ENCODE measurements at places on chromosomes 6 and 20.

- no peak for DNase-seq
Observed at GRCh38 chr6:43897571-43898302, 127.7 kb downstream of the VEGFA start.

- no peak for DNase-seq
Observed at GRCh38 chr20:54692168-54692887, 216.9 kb downstream of the DOK5 start.

DNA sequence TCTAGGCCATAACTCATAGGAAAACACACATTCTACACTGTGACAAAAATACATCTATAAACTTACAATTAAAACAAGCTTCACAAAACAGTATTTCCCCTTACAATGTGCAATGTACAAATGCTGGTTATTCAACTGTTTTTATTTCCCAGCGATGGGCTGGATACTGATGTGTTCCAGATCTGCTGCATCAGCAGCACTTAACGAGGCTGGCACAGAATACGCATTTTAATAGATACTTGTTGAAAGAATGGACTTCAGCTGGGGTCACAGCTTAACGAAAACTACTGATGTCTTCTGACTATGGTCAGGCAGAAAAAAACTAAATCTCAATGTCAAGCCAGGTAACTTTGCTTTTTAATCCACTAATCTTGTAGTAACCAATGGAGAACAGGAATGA, 70.9 kb downstream of the B4GALT5 start:
- no peak for DNase-seq

- no peak for DNase-seq
Observed at GRCh38 chr6:13044390-13044789, 283.9 kb downstream of the TBC1D7 start.

- no peak for DNase-seq
Observed at GRCh38 chr6:72976484-72976883, 248.8 kb downstream of the KHDC1L start.

DNA sequence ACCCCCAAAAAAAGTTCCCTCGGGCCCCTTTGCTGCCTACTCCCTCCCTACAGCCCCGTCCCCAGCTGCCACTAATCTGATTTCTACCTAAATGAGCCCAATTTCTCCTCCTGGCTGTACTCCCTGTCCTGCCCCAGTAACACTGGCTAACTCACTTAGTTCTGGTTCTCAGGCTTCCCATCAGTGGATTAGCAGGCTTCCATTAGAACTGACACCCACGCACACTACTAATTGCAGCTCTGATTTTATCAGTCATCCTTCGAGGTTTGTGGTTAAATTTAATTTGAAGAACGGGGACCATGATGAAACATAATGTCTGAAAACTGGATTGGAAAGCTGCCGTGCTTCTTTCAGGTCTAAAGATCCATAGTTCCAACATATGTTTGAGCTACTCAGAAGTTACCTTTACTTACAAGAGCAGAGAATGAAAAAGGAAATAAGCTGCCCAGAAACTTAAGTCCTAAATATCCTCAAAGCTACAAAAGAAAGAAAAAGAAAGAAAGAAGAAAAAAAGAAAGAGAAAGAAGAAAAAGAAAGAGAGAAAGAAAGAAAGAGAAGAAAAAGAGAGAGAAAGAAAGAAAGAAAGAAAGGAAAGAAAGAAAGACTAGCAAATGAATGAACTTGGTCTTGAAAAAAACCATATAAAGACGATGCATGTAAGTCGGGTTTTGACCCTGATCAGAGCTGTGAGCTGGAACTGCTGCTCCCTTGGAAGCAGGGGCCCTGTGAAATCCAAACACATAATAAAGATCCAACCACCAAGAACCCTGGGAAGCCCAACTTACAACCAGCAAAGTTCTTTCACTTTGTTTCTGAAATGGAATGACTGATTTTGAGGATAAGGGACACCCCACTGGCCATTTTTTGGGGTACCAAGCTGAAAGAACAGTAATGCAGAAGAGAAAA, 51.7 kb downstream of the CNKSR3 start:
- DNase-seq: no peak

GRCh38 chr6:143336446-143337152, 113.9 kb downstream of the ADAT2 start:
- DNase-seq: no peak

DNA sequence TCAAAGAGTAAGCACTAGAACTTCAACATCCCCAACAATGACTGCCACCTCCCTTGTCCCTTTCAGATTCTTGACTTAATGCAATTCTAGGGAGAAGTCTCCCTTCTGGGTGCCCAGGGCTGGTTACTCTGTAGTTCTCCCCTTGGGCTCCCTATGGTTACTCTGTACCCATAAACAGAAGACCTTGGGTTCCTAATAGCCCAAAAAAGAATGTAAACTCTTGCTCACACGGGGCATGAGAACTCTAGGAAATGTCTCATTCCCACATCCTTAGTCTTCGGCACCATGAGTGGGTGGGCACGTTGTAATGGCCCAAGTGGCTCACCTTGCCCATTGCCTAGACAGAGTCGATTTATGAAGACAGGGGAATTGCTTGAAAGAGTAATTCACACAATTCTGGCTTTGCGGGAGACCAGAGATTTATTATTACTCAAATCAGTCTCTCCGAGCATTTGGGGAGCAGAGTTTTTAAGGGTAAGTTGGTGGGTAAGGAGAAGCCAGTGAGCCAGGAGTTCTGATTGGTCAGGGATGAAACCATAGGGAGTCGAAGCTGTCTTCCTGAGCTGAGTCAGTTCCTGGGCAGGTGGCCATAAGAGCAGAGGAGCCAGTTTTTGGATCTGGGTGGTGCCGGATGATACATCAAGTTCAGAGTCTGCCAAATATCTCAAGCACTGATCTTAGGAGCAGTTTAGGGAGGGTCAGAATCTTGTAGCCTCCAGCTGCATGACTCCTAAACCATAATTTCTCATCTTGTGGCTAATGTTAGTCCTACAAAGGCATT, 61.2 kb upstream of the SIRPG start:
- DNase-seq: no peak

GRCh38 chr6:1453024-1453423, 63.6 kb downstream of the FOXF2 start:
- DNase-seq: no peak

- no peak for DNase-seq
Observed at GRCh38 chr20:10665027-10665561, 8.7 kb downstream of the JAG1 start.

DNA sequence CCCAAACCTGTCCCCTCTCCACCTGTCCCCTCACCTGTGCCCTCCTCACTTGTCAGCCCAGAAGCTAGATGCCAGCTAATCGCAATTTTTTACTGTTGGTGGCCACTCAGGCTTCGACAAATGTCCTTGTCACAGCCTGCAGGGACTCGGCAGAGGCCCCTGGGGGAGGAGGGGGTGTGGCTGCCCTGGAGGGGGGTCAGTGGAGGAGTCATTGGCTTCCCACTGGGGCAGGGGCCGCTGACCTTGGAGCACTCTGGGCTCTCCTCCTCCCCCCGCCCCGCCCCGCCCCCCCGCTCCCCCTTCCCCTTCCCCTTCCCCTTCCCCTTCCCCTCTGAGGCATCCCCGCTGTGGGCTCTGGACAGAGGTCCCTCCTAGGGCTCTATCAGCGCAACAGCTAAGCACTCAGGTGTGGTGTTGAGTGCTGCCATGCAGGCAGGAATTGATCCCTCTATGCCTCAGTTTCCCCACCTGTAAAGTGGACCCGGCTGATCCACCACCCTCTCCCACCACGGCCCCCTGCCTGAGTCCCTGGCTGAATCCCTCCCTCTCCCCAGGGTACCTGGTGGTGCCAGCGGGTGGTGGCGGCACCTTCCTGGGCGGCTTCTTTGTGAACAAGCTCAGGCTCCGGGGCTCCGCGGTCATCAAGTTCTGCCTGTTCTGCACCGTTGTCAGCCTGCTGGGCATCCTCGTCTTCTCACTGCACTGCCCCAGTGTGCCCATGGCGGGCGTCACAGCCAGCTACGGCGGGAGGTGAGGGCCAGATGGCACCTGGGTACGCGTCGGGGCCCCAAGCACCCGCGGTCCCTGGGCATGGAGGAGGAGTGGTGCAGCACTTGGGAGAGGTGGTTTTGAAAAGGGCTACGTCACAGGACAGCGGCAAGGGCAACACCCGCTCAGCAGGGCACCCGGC, 23.8 kb downstream of the SLCO4A1 start:
- no peak for DNase-seq

- no peak for DNase-seq
Observed at GRCh38 chr20:45592574-45593189, 13.6 kb upstream of the WFDC8 start.

DNA sequence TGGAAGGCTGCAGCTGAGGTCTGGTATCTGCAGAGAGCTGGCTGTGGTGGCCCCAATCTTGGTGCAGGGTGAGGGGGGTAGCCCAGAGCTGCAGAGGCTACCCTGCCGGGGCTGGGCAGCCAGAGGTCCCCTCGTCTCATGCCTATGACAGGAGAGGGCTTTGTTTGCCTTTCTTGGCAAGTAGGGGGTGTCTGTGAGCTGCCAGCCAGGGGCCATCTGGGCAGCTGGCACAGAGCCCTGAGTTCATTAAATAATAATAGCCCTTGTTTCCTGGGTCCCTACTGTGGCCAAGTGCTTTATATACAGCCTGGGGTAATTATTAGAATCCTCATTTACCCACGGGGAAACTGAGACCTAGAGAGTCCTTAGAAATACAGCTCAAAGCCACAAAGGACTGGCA, 66.6 kb downstream of the EZR start:
- DNase-seq: no peak

- DNase-seq: peak; percentile 81
Observed at GRCh38 chr6:33424855-33425667, 5.2 kb downstream of the SYNGAP1 start.

GRCh38 chr6:18427296-18427695, 40.1 kb downstream of the RNF144B start:
- DNase-seq: no peak

DNA sequence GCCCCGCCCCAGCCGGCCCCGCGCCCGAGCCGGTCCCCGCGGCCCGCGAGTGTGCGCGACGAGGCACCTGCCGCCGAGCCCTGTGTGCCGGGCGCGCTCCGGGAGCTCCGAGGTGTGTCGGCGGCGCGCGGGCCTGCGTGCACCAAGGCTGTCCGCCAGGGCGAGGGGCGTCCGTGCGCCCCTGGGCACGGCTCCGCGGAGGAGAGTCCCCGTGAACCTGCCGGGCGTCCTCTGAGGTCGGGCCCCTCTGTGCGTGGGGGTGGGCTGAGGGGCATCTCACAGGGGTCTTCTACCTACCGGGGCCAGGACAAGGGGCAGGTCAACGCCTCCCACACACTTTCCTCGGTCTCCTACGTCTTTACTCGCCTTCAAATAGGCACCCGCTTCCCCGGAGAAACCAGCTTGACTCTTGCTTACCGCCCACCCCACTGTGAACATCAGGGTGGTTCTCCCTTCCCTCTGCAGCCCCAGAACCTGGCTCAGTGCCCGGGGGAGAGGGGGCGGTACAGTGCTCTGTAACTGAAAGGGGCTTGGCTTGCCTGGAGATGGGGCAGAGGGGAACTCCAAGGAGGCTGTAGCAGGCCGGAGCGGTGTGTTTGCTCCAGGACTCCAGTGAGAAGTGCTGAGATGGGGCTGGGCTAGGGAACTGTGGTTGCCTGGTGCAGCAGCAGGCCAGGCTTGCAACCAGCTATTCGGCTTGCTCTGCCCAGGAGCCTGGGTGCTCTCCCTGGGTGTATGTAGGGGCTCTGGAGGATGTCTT, at the start of gene SAMD10:
Gene SAMD10 (minus strand): TSS at position 86 of the 760 bp plus-strand sequence. CDS start 175 bp downstream, outside the sequence.
- peak; percentile 91 for DNase-seq

DNA sequence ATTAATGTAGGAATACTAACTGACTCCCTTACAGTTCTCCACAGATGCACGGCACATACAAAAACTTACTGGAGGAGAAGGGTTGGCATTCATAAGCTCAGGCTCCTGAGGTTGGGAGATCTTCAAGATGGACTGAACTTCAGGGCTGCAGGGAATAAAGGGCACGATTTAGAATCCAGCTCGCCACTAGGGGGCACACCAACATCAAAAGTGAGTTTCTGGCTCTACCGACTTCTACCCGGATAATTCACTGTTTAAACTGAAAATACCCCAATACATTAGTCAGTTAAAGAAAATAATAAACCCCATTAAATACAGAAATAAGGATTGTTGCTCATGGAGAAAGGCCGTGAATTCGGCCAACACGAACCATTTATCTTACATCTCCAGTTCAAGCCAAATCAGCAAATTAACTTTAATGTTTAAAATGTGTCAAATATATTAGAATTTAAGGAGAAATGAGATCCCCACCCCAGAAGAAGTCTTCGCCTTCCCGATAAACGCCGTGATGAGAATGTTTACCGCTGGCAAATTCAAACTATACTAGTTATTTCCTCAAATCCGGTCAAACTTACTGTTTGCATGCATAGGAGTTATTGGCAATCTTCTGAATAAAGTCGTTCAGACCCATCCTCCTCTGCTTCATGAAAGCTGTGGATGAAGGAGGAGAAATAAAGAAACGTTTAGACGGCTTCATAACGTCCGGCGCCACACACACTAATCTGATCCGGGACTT, 121.7 kb upstream of the SLC2A12 start:
- peak; percentile 89 for DNase-seq

GRCh38 chr6:84731901-84732300, 32.5 kb downstream of the TBX18 start:
- DNase-seq: no peak

GRCh38 chr6:105080279-105080678, 99.5 kb downstream of the POPDC3 start:
- DNase-seq: no peak

- no peak for DNase-seq
Observed at GRCh38 chr6:38973178-38974057, 75.2 kb upstream of the GLP1R start.

GRCh38 chr6:166989427-166990032, 9.7 kb upstream of the CEP43 start:
- no peak for DNase-seq

DNA sequence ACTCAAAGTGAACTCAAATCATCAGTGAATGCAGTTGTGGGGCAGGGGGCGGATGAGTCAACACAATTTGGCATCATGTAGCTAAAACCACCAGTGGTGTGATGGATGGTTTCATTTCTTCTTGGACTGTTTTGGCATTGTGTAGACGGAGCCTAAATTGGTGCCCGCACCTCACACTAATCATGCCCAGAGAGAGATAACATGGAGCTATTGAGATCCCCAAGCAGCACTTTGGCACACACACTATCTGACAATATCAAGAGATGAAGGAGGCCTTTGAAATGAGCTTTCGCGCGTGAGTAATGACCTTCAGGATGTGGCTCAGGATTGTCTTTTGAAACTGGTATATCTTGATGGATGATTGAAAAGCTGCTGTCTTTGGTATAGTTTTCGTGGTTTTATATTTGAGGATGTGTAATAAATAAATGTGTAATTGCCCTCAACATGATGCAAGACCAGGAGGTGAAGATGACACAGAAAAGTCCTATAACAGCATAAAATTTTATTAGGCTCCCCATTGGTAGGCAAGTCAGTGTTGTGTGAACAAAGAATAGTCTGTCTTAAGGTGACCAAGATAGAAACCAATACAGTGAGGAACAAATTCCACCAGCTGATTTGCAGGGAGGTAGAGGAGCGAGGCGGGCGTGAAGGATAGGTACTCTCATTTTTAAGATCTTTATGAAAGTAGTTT, 174.2 kb downstream of the TSHZ2 start:
- no peak for DNase-seq

DNA sequence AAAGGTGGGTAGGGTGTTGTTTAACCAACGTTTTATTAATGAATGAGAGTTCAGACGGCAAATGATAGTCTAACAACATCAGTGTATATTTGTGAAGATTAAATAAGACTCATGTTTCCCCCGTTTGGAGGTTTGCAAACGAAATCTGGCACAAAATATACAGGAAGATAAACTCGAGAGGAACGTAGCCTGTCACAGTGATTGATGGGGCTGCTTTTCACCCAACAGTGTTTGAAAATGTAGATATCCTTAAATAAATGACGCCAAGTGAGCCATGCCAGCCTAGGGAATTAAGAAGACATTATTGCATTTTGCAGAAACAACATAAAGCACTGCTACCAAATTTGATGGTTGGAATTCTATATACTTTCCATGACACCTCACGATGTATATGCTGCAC, 696.5 kb upstream of the FLRT3 start:
- DNase-seq: no peak

GRCh38 chr6:122717350-122717749, 62.2 kb upstream of the FABP7 start:
- DNase-seq: no peak

Measured in spleen (tissue), 13 donors.